ENCODE measurements at places on chromosomes 7 and 10.

DNA sequence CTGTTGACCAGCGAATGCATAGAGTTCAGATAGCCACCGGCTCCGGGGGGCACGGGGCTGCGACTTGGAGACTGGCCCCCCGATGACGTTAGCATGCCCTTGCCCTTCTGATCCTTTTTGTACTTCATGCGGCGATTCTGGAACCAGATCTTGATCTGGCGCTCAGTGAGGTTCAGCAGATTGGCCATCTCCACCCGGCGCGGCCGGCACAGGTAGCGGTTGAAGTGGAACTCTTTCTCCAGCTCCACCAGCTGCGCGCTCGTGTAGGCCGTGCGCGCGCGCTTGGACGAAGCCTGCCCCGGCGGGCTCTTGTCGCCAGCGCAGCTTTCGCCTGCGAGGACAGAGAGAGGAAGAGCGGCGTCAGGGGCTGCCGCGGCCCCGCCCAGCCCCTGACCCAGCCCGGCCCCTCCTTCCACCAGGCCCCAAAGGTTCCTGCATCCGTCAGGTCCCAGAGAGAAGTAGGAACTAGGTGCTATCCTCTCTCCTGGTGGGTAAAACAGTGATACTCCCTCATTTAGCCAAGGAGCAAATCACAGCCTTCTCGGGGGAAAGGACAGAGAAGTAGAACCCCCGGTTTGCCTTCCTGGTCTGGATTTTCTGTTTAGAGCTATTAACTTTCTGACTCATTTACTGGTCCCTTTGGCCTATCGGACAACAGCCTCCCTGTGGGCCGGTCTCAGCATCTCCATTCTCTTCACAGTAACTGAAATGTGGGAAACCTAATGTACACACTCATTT is 6.1 kb upstream of the HOXA2 start:
- no peak for DNase-seq

DNA sequence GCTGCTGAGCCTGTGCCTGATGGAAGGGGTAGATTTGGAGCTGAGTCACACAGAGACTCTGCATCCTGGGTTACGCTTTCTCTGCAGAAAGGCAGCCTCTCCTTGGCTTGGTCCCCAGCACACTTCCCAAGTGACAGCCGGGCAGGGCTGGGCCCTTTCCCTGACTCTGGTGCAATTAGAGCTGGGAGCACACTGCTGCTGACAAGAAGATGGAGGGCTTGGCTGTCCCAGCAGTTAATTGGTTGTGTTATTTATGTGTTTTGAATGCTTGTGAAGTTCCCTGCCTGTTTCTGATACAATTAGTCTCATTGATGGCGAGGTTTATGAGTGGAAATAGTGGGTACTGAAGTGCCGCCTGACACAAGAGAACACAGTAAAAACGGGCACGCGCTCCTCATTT is 123.6 kb downstream of the TCERG1L start:
- DNase-seq, result no peak

GRCh38 chr10:102644066-102644645 is at the start of gene TRIM8:
Gene TRIM8 (plus strand): TSS chr10:102644479. CDS start chr10:102644618, 139 bp downstream.
- peak; percentile 45 for DNase-seq

DNA sequence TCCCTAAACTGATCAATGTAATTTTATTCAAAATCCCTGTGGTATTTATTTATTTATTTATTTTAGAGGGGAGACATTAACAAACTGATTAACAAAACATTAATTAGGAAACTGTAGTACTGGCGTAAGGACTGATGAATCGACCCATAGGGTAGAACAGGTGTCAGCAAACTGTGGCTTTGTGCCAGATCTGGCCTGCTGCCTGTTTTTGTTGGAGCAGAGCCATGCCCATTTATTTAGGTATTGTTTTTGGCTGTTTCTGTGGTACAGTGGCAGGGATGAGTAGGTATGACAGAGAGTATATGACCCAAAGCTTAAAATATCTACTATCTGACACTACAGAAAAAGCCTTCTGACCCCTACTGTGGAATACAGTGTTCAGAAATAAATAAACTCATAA is 332.5 kb upstream of the ETV1 start:
- DNase-seq, result no peak

DNA sequence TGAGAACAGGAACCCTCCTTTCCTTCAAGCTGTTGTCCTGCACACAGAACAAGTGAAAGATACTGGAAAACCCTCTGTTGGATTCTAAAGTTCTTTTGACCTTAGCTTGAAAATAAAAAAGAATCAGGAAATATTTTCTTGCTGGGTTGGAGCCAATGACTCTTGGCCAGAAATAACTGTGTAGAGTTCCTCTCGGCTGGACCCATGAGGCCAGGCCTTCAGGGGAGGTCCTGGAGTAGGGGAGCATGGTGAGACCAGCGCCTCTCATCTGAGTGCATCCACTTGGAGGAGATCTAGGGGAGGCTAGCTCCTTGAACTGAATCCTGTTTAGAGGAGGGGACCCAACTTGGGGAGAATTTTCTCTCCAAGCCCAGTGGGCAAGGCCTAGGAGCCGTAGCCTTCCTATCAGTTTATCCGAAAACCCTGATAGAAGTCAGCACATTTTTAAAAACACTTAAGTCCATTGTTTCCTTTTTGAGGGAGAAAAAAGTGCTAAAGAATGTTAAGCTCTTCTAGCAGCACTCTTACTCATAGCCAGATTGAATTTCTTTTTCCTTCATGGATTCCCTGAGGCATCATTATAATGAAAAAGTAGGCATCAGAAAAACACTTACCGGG is 635.7 kb upstream of the ANKRD30A start:
- DNase-seq, result no peak

DNA sequence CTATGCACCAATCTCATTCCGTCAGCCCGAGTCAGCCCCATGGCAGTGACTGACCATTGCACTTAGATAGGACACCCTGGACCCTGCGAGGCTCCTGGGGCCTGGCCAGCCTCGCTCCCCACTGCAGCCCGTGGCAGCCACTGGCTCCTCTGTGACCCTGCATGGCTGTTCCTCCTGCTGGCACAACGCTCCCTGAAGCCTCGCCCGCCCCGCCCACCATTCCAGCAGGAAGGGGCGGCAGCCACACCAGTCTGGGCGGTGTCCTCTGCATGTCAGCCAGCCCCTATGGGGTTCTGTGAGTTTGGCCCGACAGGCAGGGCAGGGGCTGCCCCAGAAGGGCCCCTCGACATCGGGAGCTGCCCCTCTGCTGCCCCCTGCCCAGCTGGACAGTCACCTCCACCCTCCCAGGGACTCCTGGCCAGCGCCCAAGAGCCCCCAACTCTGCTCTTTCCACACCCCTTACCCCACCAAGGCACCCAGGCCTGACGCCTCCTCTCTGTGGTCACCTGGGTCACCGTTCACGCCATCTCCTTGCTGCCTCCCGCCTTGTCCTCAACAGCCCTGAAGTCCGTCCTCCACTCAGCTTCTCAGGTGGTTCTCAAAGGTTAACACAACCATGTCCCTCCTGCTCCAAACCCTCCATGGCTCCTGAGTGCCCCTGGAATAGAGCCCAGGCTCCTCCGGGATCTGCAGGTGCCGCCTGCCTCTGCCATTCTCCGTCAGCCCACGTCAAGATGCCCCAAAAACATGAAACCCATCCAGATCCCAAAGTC is 103.5 kb downstream of the MICALL2 start:
- DNase-seq, result no peak

DNA sequence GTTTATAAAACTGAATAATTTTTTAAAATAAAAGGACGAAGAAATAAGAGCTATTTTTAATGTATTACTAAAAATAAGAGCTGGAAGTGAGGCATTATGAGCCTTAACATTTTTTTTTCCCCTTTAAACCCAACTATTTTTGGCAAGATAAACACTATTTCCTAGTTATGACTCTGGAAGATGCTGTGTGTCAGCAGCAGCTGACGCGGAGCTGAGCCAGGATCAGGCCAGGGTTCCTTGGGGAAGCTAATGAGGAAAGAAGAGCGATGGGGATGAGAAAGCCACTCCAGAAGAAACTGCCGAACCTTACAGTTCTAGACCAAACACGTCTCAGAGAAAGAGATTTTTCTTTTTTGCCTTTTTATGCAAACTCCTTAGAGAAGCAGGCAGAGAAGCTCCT is 85.9 kb downstream of the USP6NL start:
- no peak for DNase-seq

DNA sequence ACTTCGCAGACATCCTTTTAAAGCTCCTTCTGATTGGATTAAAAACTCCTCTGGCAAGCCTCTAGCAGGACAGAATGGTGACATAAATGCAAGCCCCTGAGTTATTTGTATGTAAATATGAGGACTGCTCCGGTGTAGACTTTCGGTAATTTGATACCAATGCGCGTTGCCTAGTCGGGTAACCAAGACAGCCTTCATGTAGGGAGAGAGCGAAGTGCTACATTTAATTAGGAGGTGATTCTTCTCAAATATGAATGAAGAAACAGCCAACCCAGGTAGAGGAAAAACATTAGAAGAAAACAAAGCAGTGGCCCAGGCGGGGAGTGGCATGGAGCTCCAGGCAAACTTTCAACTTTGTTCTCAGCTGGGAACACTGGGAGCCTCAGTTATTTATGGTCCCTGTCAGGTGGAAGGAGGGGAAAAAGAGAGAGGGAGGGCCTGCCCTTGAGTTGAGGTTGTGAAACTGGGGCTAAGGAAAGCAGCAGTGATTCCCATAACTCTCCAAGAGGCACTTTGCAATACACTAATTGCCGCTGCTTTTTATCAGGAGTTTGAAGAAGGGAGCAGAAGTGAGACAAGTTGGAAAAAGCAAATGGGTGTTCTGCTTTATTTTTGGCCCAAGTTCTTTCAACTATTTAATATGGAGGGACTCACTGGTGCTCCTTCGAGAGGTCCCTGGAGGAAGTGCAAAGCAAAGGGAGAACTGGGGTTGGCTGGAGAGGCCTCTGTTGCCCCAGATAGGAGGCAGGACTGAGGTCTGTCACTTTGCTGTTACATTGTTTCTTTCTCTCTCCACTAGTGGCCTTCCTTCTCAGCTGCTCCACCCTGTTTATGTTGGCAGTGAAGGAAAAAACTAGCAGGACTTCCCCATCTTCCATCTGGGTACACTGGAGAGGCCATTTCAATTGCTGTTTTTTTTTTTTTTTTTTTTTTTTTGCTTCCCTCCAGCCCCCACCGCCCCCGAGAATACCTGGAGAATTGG is 234.6 kb upstream of the CCDC6 start:
- no peak for DNase-seq

DNA sequence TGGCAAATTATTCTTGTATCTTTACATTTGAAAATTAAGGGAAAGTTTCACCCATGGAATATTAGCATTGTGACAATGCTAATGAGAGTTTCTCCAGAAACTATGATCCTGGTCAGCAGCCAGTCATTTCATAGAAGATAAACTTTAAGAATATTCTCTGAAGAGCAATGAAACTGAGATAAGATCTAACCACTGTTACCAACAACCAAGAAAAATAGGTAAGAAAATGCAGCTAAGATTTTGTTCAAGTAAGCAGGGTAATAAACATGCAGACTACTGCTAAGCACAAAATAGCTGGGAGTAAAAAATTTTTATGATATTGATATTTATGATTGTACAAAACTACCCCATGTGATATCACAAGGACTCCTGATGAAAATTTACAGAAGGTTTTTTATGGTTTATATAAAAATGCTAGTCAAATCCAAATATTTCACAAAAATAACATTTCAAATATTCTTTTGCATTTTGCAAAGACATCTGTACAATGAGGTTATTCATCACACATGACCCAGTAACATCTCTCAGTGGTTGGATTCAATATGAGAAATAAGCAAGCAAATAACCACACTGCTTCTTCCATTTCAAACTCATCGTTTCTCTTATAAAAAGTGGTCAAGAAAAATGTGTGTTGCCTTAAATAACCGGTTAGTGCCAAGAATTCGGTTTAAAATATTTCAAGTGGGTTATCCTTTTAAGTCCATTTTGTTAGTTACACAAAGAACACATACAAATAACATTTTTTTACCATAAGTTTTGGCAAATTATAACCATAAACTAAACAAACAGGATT is 251.6 kb downstream of the DIP2C start:
- no peak for DNase-seq

DNA sequence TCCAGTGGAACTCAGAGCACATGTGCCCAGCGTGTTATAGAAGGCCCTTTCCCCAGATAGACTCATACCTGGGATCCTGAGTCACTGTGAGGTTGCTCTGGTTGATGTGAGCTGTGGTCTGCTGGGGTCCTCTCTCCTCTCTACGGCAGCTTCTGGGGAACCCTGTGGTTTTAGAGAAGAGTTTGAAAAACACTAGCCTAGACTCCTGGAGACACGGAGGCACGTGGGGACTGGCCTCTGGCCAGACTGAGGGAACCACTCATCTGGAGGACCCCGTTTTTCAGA is 10.3 kb downstream of the ZNF775 start:
- DNase-seq, result no peak

- DNase-seq, result no peak
These were observed 23.0 kb upstream of the IGFBP3 start for GRCh38 chr7:45944058-45944457.

- DNase-seq, result no peak
These were observed 130.6 kb downstream of the SORCS1 start for GRCh38 chr10:107033799-107034422.

DNA sequence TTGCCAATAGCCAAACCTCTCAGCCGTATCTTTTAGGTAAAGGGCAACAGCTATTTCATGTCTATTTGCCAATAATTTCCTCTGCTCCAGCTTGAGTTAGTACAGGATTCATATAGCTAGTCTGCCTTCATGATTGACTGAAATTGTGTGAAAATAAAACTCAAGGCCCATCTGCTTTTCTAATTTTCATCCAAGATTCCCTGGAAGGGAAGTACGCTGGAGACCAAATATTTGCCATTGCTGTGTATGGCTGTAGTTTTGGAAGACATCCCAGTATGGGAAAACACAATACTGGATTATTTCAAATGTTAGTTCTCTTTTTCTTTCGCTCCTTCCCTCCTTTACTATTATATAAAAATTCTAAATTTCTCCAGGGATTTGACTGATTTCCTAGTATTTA is 652.4 kb downstream of the CNTNAP2 start:
- no peak for DNase-seq

DNA sequence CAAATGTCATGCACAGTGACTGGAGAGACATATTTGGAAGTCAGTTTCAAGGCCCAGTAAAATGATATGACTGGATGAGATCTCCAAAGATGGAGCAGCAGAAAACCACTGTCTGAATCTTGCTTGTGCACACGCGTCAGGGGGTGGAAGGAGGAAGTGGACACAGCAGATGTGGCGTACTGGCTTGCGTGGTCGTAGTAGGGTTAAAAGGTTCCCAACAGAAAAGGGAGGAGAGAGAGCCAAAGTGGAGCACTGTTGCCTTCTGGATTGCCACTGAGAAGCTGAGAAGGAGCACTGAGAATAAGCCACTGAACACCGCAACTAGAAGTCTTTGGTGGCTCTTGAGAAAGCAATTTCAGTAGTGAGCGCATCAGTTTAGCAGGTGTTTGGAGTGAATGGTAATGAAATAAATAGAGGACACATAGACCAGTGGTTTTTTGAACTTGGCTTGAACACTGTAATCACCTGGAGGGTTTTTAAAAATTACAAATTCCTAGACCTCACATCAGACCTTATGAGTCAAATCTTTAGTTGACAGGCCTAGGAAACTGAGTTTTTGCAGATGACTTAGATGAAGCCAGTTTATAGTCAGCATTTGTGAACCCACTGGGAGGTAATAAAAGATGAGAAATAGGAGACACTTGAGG is 227.3 kb downstream of the PTEN start:
- peak; percentile 85 for DNase-seq

DNA sequence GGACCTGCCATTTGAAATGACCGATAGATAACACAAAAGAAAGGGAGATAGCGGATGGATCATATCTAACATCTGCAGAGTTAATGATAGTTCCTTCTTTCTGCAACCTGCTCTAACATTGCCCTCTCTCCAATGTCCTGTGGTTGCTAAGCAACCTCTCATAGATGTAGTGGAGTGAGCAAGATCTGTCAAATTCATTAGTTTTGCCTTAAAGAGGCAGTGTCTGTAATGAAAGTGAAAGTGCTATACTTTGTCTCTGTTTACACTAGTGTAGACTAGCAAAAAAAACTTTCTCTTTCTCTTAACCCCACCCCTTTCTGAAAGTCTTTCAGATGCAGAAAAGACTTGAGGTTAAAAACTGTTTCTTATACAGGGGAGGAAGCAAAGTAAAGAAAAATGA is 1196.9 kb downstream of the SORCS3 start:
- DNase-seq, result no peak
